AG20443 (cell line): ENCODE measurements at places on chromosomes 7 and 10.

GRCh38 chr10:13700473-13701144 lies 113.8 kb downstream of the PRPF18 start:
- no peak for DNase-seq

- no peak for DNase-seq
Measured at GRCh38 chr7:3747467-3747866, 446.4 kb downstream of the SDK1 start.

GRCh38 chr10:86049442-86049841 lies 317.2 kb downstream of the GRID1 start:
- no peak for DNase-seq

DNA sequence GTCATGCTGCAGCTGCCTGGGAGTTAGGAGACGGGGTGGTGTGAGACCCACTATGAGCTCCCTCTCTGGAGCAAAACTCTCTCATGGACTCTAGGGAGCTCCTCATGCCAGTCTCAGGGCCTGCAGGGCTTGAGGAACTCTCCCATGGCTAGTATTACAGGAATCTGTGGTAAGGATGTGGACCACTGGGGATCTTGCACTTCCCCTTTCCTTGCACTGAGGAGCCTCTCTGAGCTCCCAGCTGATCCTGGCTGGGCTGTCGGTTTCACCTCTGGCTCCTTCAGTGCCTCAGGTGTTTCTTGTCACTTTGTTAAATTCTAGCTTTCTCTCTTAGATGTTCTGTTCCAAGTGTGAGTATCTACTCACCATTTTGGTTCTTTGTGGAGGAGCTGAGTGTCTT lies 71.6 kb upstream of the IMMP2L start:
- DNase-seq, result no peak

DNA sequence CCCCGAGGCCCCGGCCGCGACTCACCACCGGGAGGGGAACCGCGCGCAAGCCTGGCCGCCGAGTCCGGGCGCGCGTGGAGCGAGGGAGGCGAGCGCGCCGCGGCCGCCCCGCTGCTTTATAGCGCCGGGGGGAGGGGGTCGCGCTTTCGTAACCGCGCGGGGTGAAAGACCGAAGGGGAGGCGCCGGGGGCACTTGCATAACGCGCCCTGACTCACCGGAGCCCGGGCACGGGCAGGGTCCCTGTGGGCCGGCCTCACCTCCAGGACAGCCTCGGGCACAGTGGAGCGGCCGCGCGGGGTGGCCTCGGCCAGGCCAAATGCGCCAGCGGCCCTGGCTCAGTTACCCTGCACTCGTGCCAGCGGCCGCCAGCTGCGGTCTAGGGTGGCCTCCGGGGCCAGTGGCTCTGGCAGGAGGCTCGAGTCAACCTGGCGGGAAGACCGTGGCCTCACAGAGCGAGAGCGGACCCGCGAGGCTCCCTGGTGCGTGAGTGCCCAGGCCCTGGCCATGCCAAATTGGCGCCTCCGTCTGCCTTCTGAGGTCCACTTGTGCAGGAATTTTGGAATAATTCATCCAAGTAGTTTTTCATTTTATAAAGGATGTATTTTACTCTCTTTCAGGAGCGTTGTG lies at the start of gene RBP4:
TSS of gene RBP4 (minus strand) at position 90 of the 628 bp plus-strand sequence. CDS start 207 bp downstream, outside the sequence.
- DNase-seq, result peak; percentile 43

GRCh38 chr7:4886671-4887070 lies 3.2 kb upstream of the RADIL start:
- no peak for DNase-seq

DNA sequence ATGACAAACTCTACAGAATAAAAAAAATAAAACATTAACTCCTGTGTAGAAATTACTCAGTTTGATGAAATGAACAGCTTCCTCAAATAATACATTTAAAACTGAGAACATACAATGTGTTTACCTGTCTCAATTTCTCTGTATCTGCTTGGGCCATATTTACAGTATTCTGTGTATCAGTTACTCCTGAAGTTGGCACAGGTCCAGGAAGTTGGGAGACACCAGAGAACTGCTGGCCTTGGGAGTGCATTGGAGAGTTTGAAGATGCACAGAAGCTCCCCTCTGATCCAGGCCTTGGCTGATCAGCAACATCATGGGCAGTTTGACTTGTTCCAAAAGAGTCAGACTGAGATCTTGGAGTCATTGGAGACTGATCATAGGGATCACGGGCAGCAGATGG lies 155.1 kb downstream of the GALNT11 start:
- DNase-seq, result no peak

GRCh38 chr10:99630433-99630832 lies 10.2 kb upstream of the SLC25A28 start:
- DNase-seq, result peak; percentile 43

GRCh38 chr10:129030996-129031843 lies 435.8 kb upstream of the MGMT start:
- peak; percentile 91 for DNase-seq

GRCh38 chr10:52768001-52768532 lies 4.5 kb downstream of the MBL2 start:
- no peak for DNase-seq
